Fibroblast of upper back skin (primary cell): ENCODE measurements at places on chromosomes 7 and 10.
A peak's percentile ranks its signal among the peaks of the same experiment; 100 is the strongest.

DNA sequence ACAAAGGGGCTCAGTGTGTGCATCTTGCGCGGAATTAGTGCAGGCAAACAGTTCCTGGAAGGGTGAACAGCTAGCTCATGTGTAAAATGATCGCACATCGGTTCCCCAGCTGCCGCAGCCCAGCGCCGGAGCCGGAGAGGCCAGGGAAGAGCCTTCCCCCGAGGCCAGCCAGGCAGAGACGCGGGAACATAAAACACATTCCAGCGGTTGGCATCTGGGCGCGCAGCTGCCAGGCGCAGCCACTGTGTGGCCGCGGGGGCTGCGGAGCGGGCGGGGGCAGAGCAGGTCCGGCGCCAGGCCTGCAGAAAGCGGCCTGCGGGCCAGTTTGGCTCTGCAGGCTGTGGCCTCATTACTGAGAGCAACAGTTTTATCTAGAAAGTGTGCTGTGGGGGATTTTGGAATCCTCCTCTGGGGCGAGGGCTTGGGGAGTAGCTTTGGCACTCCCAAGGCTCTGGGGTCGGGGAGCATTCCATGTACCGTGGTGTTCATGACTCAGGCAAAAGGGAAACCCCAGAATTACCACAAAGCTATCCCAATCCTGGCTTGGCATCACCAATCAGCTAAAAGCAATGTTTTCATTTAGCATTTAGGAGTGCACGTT lies 74.3 kb downstream of the SAMD9 start:
- peak; percentile 95 for DNase-seq

DNA sequence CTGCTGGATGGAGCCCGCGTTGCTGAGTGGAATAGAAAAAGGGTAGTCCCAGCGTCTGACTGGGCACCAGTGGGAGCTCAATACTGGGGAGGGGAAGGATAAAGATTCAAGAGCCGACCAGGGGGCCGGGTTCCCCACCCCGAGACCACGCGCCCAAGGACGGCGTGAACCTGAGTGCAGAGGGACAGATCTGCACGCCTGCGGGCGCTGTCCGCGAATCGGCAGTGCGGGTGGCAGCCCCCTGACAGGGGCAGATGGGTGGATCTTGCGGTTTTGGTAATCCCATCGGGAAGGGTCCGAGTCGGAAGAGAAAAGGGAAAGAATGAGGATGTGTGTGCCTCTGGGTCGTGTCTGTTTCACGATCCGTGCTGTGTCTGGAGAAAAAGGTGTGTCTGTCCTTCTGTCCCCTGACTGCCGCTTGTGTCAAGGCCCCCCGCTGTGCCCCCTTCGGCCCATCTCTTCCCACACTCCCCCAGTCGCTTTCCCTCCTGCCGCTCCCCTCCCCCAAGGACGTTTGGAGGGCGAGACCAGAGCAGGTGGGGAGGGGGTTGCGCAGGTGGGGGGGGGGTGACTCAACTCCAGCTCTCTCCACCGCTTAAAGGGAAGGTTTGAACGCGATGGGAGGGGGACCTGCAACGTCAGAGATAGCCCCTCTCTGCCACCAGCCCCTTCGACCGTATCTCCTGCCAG lies 734 bp upstream of the VGF start:
- no peak for DNase-seq

- no peak for DNase-seq
Measured at GRCh38 chr10:124302951-124303505, 115.7 kb downstream of the OAT start.

GRCh38 chr7:114273218-114273617 lies 141.4 kb upstream of the FOXP2 start:
- no peak for DNase-seq

DNA sequence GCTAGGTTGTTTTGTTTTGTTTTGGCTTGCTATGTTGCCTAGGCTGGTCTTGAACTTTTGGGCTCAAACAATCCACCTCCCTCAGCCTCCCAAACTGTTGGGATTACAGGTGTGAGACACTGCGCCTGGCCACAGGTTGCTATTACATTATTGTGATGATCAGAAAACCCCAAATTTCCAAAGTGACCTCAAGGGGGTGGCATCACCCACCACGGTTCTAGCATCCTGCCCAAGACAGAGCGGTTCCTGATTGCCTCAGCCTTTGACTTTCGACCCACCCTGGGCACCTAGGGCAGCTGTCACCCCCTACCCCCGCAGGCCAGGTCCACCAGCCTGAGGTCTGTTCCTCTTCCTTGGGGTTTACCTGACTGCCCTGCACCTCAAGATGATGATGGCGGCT lies 28.4 kb downstream of the SBDS start:
- DNase-seq: no peak

DNA sequence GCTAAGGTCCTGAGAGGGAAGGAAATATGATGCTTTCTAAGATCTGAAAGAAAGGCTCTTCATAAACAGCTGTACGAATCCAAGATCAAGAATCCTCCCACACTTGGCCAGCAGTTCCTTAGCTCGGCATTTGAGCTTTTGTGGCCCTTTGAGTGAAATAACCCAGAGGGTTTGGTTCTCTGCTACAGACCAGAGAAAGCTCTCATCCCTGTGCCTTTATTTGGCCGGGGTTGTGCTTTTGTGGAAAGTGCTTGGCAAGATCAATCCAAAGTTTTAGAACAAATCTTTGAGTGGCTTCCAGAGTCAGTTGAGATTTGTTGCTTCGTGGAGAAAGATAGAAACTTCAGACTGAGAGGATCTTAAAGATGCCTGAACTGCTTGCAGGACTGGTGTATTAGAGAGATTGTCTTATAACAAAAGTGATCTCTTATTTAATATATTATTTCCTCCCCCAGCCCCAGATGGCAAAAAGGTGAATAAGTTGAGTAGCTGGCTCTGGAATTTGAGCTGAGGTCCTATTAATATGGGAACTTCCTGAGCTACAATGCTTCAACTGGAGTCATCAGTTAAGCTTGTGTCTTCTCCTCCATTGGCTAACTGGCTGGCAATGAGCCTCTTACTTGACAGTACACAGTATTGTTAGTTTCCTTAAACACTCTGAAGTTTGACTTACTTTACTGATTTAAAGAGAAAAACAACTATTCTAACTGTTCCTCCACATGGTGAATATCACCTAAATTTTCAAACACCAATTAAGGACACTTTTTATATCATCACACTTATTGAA lies 687.3 kb downstream of the MAGI2 start:
- peak; percentile 17 for DNase-seq

DNA sequence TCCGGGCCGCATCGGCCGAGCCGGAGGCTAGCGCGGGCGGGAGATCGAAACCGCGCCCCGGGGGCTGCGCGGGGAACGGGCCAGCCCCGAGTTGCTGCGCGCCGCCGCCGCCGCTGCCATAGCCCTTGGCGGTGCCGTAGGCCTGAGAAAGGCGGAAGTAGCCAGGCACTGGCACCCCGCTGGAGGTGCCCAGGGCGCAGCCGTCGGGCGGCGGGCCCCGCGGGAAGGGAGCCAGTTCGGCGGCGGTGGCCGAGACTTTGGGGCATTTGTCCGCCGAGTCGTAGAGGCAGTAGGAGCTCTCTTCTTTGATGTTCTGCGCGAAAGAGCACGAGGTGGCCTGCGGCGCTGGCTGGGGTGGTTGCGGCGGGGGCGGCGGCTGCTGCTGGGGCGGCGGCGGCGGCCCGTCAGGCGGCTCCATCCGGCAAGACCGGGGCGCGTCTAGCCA lies 587 bp downstream of the HOXA10 start:
- DNase-seq: no peak

- DNase-seq: no peak
Measured at GRCh38 chr7:124812764-124813163, 47.2 kb upstream of the GPR37 start.

- DNase-seq: no peak
Measured at GRCh38 chr7:71384094-71384493, 252.2 kb downstream of the GALNT17 start.

GRCh38 chr7:77982926-77983550 lies 184.5 kb downstream of the PHTF2 start:
- no peak for DNase-seq

GRCh38 chr7:139696552-139696951 lies 81.2 kb downstream of the HIPK2 start:
- DNase-seq: no peak

GRCh38 chr7:116739307-116739706 lies 67.3 kb downstream of the MET start:
- DNase-seq: no peak

DNA sequence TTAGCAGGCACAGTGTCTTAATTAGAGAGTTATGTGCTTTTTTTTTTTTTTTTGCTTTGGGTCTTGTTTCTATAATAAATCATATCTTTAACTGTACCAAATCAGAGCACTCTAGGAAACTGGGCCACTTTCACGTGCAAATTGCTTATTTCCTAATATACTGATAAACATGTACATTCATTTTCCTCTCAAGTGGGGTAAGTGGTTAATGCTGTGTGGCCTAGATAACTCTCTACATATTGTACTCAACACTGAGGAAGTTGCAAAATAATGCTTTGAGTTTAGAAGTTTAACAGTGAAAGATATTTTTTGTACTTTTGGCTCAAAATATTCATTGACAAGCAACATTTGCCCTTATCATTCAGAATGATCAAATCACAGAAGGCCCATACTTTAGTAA lies 115.9 kb upstream of the IFRD1 start:
- no peak for DNase-seq

DNA sequence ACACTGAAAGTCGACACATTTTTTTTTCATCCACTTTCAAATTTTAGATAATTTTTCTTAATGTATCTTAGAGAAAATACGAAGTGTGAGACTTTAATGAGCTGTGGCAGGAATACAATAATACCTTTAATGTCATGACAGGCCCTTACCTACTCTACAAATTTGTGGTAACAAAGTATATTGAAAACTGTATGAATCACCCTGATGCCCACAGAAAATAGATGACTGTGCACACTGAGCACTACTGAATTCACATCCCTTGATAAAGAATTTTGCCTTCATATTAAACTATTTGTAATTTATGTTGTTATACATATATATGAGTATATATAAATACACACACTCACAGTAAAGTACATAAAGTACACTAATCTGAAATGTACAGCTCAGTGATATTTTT lies 51.7 kb downstream of the AKR1D1 start:
- no peak for DNase-seq

DNA sequence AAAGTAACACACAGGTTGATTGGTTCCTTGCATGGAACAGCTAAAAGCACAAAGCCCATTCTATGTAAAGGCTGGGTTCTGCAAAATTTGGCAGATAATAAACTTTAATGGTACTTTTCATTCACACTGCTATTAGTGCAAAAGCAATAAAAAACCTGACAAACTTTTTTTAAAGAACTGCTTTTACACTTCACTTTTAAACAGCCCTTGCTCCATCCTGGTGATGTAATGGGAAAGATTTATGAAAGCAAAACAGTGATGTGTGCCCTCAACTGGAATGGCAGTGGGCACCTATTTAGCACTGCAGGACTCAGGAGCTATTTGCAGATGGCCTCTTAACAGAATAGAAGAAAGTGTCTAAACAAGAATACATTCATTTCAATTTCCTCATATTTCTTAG lies 44.9 kb downstream of the TSPAN12 start:
- DNase-seq: no peak

DNA sequence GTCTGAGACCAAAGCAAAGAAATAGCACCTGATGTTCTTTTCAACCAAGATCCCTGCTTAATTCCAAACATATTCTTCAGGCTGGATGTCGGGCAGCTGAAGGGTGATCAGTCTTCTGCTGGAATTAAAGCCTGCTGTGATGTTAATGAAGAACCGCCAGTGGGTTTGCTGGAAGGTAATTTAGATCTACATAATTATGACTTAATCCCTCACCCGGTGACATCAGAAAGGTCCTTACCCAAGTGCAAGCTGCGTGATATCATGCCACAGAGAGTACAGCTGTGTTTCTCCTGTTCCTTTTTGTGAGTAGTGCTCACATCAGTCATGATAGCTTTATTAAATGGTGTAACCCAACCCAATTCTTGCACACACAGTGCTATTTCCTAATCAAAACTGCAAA lies 29.1 kb upstream of the LRGUK start:
- DNase-seq: no peak

DNA sequence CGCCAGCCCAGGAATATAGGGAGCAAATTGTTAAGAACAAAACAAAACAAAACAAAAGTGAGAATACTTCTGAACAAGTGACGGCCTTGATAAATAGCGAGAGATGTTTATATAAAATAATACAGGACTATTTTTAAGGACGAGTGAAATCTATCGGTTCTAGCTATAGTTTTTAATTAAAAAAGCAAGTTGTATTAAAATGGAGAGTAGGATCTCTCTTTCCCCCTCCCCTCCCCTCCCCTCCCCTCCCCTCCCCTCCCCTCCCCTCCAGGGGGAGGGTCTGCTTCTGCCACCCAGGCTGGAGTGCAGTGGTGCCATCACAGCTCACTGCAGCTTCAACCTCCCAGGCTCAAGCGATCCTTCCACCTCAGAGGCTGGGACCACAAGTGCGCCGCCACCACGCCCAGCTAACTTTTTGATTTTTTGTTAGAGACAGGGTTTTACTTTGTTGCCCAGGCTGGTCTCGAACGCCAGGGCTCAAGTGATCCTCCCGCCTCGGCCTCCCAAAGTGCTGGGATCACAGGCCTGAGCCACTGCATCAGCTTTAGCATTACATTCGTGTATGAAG lies 440 bp upstream of the TCAF1 start:
- no peak for DNase-seq

DNA sequence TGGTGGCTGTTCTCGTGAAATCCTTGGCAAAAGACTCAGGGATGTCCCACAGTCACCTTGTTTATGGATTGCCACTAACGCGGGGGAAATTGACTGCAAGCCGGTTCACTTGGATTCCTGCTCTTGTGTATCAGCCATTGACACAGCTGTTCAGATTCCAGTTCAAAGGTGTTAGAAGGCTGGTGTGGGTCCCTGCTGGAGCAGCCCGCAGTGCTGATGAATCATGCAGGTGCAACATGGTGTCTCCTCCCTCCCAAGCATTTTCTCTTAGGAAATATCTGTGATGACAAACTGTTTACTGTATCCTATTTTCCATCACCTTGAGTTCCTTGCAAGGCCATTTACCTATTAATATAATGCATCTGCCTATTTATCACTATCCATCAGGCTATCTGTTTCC lies 170.1 kb downstream of the GATA3 start:
- no peak for DNase-seq

- no peak for DNase-seq
Measured at GRCh38 chr10:123147635-123148413, at the start of gene HMX2. Gene HMX2 (plus strand): TSS chr10:123148136. CDS start chr10:123148379, 243 bp downstream.

GRCh38 chr7:48154792-48155413 lies 16.4 kb upstream of the ABCA13 start:
- peak; percentile 61 for DNase-seq

- DNase-seq: peak; percentile 97
Measured at GRCh38 chr7:41702635-41703371, at the start of gene INHBA. Gene INHBA (minus strand): TSS chr7:41703090. CDS start chr7:41700374, 2,716 bp downstream.

GRCh38 chr7:148927123-148928045 lies 43.3 kb upstream of the EZH2 start:
- no peak for DNase-seq

DNA sequence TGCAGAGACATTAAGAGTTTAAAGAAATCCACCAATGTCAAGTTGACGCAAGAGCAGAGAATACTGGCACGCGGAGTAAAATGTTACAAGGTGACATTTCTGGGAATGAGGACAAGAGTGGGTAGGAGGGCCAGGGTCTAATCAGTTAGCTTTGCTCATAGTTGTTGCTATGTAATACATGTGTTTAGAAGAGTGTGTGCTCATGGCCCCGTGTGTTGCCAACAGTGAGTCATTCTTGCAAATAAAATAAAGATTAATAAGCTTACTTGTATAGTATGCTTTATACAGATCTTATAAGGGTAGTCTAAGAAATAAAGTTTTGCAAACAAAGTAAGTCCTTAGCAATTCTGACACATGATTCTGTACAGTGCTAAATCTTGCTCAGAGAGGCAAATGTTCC lies 64.5 kb downstream of the DNMBP start:
- peak; percentile 67 for DNase-seq
